ENCODE measurements at places on chromosomes 16 and 17.

GRCh38 chr17:47704736-47705135 is 10.8 kb downstream of the TBKBP1 start:
- no peak for DNase-seq

GRCh38 chr17:80990921-80991644 is 558 bp upstream of the CHMP6 start:
- no peak for DNase-seq

GRCh38 chr16:82083710-82084353 is 48.8 kb downstream of the HSD17B2 start:
- no peak for DNase-seq

GRCh38 chr17:55845385-55845784 is 94.5 kb downstream of the PCTP start:
- DNase-seq = no peak

DNA sequence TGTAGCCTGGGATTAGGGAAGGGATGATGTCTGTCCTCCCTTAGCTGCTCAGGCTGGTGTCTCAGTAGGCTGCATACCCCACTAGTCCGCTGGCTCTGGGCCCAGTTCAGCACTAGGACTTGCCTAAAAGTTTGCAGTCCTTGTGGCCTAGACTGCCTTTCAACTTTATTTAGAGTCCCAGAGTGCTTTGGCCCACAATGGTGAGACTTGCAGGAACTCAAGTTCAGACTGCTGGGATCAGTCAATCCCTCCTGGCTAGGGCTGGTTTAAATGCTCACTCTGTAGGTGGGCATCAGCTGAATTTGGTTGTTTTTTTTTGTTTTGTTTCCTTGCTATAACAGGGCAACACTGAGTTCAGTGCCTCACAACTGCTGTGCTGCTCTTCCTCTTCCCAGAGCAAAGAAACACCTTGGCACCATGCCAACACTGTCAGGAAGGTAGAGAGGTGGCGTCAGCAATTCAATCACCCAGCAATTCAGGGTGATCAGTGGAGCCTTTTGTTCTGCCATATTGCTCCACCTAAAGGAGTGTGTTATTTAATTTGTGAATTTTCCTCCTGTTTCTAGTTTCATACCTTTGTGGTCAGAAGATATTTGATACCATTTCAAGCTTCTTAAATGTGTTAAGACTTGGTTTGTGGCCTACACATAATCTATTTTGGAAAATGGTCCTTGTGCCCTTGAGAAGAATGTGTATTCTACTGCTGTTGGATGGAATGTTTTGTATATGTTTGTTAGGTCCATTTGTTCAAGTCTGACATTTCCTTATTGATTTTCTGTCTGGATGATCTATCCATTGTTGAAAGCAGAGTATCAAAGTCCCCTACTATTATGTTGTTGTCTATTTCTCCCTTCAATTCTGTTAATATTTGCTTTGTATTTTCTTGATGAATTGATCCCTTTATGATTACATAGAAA is 284.0 kb upstream of the PMFBP1 start:
- DNase-seq = no peak

DNA sequence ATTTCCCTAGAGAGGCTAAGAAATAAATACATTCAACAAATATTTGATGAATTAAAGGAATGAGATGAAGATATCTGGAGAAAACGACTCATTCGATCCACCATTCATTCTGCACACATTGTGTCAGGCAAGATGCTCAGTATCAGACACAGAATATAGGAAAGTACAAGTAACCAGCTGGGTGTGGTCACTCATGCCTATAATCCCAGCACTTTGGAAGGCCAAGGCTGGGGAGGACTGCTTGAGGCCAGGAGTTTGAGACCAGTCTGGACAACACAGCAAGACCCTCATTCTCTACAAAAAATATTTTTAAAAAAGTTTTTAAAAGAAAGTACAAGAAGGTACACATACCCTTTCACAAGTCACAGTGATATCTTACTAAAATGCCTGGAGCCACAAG is 42.3 kb downstream of the CRLF3 start:
- DNase-seq = no peak

DNA sequence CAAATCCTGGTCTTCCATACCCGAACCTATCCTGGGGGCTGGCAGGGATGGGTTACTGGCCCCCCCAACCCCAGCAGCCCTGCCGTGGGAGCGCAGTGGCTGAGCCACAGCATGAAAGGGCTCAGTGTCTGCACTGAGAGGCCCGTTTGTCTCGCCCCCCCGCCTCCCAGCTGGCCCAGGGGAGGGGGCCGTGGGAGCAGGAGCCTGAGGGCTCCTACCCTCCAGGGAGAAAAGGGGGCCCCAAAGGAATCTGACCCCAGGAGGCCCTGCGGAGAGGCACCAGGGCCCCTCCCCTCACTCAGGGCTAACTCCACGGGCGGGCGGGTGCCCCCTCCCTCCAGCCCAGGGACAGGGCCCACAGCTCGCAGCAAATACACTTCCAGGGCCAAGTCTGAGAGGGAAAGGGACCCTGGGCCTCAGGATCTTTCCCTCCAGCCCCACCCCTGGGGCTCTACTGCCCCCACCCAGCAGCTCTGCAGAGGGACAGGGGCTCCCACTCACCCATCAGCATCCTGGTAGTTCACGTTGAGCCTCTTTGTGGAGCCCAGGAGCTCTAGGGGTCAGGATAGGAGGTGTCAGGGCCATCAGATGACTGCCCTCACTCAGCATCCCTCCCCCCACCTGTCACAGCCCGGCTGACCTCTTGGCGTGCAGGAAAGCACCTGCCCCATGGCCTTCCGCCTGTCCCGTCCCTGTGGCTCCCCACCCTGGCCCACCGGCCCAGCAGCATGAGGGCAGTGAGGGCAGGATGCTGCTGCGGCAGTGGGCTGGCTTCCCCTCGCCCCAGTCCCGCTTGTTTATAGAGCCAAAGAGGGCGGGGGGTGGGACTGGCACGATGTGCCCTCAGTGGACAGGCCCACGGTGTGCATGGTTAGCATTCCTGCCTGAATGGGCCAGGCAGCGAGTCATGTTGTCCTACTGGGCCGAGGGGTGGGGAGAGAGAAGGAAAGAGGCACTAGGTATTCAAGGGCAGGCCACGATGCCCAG is 7.3 kb downstream of the CASKIN2 start:
- no peak for DNase-seq

DNA sequence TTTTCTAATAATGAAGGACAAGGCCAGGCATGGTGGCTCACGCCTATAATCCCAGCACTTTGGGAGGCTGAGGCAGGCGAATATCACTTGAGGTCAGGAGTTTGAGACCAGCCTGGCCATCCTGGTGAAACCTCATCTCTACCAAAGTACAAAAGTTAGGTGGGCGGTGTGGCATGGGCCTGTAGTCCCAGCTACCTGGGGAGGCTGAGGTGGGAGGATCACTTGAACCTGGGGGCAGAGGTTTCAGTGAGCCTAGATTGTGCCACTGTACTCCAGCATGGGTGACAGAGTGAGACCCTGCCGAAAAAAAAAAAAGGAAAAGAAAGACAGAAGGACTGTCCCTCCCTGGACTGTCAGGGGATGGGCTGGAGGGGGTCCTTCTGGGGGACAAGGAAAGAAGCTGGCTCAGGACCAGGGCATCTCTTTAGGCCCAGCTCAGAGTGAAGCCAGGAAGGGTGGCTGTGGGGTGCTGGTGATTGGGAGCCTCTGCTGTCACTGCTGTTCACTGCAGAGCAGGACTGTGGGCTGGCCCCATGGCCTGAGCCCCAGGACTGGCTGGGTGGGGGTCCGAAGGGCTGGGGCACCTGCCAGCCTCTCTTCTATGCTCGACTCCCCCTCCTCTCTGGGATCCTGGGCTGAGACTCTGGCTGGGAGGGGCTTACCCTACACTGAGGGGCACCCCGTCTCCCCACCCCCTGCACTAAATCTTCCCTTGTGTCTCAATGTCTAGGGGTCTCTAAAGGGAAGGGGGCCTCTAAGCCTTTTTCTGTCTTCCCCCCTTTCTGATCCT is 909 bp upstream of the ARHGAP23 start:
- DNase-seq = no peak

DNA sequence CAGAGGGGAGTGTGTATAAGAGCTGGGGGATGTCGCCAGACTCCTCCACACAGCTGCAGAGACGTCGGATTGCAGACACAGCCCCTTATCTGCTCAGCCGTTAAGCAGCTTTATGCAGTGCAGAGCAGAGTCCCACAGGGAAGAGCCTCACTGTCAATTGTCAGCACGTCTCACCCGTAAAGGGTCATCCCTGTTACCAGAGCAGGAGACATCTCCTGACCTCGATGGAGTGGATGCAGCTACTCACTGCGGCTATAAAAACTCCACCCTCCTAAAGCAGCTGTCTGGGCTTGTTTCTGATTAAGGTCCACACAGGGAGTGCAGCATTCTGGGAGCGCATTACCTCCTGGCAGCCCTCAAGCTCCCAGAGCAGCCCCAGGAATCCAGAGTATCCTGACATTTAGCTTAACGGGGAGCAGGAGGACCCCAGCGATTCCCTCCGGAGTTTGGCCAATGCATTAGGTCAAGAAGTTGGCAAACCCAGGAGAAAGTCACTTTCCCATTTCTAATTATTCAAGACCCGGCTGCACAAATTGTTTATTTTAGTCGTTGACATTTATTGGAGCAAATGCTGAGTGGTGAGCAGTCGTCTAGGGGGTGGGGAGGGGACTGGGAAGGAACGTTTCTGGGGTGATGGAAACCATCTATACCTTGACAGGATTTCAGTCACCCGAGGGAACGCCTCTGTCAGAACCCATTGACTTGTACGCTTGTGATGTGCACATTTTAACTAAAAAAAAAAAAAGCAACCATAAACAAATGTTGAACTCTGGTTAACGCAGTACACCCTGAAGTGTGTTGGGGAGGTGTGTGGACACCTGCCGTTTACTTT is 100.0 kb upstream of the ZNF469 start:
- no peak for DNase-seq
